DMS79 (cell line): ENCODE measurements at places on chromosomes 7 and 10.

DNA sequence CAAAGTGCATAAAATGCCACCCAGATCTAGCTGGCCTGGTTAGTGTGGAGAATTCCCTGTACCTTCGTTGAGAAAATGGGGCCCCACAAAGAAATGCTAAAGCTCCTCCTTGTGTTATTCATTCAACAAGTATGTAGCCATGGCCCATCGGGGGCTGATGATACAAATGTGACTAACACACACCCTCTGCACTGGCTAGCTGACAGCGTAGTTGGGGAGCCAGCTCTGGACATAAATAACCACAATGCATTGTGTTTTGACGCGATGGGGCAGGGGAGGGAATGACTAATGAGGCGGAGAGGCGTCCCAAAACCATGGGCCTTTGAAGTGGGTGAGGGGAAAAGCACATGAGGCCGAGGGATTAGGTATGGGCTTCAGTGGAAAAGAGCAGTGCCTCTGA is 28.2 kb upstream of the ASL start:
- no peak for DNase-seq

DNA sequence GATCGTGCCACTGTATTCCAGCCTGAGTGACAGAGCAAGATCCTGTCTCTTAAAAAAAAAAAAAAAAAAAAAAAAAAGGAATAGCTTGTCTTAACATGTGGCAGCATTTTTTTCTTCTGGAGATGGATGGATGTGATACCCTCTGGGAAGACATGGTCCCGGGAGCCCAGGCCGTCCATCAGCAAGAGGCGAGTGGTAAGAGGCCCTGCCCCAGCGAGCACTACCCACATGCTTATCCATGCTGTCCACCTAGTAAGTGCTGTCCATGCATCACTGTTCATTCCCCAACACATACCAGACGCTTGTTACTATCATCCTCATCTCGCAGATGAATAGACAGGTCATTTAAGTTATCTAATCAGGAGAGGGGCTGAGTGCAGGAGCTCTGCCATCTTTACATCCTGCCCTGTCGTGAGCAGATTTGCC is 12.9 kb downstream of the ATP6V1F start:
- no peak for DNase-seq

GRCh38 chr10:110522365-110522988 is 24.8 kb downstream of the DUSP5 start:
- DNase-seq: no peak

- DNase-seq: no peak
These were observed 100.2 kb downstream of the ACTR3B start for GRCh38 chr7:152859781-152860191.
